HuH-7 (cell line): ENCODE measurements at places on chromosomes 7 and 10.

DNA sequence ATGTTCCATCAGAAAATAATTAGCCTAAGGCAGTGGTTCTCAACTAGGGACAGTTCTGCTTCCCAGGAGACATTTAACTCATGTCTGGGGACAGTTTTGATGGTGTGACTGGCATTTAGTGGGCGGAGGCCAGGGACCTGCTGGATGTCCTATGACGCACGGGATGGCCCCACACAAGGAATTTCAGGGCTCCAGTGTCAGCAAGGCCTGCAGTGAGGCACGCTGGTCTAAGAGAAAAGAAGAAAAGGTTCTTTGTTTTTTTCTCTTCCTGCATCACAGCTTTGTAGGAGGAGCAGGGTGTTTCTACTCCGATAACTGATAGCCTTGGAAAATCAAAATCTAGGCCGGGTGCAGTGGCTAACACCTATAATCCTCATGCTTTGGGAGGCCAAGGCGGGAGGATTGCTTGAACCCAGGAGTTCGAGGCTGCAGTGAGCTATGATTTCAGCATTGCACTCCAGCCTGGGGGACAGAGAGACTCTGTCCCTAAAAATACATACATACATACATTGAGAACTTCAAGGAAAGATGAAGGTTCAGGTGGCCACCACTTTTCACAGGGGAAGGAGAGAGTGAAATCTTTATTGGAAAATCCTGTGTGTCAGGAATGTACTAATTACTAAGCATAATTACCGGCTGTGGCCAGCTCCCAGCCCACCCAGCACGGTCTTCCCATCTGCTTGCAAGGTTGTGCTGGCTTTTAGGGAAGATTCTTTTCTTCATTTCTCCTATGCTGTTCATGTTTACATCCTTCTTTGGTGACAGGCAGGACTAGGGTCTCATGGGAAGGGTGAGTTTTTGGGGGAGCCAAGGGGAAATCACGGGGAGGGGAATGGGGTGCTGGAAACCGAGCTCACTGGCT is 150.4 kb downstream of the ACTR3B start:
- no peak for DNase-seq

DNA sequence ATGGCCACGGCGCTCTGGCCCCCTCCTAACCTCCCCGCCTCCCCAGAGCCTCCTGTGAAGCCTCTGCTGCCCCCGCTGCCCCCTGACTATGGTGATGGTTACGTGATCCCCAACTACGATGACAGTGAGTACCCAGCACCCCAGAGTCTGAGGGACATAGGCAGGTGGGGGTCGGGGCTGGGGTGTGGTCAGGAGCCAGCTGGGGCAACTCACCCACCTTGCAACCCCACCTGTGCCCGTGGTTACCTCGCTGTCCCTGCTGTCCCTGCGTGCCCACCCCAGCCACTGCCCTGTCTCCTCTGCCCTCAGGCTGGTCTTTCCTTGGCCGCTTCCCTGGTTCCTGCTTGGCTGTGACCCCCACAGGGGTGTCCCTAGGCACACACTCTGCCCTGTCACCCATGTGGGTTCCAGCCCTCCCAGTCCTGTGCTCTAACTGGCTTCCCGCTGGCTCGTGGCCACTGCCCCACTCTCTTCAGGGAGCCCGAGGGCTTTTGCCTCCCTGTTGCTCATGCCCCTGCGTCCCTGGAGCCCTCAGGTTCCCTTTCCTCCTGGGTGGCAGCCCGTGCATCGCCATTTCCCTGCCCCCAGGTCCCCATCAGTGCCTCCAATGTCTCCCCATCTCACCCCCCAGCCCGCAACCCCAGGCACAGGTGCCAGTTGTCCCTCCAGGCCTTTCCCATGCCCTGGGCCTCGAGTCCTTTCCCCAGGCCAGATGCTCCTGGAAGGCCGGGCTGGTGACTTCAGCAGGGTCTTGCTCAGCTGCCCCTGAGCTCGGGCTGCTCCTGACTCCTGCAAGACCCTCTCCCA is 4.0 kb downstream of the AEBP1 start:
- DNase-seq, result no peak

DNA sequence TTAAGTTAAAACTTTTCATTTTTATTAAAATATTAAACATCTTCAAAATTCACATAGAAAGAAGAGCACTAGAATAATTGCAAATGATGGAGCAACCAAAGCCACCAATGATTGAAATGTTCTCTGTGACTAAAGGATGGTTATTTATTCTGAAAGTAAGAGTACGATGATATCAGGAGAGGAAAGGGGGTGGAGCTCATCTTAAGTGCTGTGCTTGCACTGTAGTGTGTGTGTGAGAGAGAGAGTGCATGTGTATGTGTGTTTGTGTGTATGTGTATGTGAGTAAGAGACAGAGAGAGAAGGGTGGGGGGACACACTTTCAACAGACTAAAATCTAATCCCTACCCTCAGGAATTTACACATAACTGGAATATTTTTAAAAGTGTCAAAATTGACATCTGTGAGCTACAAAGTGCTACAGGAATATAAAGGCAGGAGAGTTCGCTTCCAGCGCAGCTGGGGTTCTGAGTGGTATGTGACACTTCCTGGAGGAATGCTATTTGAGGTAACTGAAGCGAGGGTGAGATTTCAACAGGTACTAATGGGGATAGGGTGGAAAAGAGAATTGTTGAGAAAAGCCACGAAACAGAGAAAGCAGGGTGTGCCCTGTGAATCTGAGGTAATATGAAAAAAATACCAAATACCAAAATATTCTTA is 57.2 kb upstream of the SMNDC1 start:
- no peak for DNase-seq

DNA sequence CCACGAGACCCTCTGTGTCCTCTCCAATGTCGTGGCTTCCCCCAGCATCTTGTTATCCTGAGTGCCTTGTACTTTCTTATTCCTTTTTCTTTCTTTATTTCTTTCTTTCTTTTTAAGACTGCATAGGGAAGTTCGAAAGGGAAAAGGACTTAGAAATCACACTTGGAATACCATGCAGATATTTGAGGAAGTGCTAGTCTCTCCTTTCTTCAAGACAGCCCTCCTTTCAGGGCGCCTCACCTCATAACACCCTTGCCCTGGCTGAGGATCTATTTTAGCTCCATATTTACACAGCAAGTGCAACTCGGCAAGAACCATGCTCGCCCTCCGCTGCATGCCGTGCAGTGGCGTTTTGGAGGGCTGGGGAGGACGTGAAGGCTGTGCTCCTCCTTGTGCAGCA is 232.3 kb upstream of the GLI3 start:
- no peak for DNase-seq

DNA sequence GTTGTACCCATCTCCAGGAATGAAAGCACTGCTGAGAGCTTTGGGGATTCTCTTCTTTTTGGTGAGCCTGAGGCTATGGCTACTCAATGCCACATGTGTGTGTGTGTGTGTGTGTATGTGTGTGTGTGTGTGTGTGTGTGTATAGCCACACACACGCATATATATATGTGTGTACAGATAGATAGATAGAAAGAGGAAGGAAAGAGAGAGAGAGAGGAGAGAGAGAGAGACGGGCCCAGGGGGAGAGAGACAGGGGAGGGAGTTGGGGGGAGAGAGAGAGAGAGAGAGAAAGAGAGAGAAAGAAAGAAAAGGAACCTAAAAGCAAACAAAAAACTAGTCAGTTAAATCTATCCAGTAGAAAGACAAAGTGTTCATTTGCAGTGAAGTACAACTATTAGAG is 8.3 kb downstream of the SLC13A4 start:
- DNase-seq, result no peak

DNA sequence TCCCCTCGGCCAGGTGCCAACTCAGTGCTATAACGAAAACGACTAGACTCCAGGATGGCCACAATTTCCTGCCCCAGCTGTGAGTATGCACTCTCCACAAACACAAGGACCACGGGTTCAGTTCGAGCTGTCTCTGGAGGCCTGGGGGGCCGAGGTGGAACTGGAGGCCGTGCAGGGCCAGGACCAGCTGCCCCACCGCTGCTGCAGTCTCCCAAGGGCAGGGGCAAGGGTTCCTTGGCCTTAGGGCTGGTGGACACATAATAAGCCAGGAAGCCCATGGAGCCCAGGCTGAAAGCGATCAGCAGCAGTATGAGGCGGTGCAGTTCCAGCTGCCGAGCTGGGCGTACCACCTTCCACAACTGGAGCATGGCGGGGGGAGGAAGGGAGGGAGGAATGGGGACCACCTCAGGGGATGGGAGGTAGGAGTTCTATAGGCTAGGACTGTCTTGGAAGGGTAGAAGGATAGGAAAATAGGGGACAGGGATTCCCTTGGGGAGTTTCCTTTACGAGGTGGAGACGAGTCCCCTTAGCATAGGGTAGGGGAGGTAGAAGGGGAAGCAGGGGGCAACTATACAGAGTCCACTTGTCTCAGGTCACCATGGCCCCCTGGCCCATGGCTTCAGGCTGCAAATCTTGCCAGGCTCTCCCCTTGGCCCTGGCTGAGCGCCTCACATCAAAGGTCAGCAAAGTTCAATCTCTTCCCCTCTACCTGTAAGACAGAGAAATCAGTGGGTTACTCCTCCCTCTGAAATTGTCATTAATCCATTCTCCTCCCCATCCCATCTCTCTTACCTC is 3.2 kb downstream of the NDST2 start:
- DNase-seq, result no peak

DNA sequence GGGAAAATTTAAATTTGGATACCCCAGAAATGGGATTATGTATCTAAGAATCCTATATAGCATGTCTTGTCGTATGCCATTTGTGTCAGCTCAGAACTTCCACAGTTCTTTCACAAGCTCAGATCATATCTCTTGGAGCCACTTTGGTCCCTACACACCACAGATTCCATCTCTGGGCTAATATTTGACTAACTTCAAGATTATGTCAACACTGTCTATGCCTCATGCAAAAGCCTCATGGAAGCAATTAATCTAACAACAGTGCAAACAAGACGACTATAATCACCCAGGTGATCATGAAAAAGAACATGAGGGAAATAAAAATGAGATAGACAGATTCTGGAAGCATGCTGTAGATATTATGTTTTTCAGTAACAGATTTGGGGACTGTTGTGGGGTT is 189.1 kb downstream of the LRRTM3 start:
- DNase-seq, result peak; percentile 26

- no peak for DNase-seq
Measured at GRCh38 chr10:21166557-21167287, 269.6 kb upstream of the NEBL start.

- no peak for DNase-seq
Measured at GRCh38 chr7:71343892-71344291, 211.9 kb downstream of the GALNT17 start.

DNA sequence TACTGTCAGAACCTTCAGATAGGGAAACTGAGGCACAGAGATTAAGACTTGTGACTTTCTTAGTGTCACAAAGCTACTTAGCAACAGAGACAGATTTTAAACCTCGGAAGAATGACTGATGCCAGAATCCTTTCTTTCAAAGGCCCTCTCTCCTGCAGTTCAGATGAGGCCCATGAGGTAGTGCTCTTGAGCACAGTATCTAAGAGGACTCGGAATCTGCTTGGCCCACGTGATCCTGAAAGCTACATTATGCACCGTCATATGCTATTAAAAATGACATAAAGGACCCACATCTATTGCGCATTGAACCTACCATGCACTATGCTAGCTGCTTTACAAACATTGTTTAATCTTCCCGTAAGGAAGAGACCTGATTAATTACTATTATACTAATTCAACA is 355.9 kb downstream of the SFMBT2 start:
- DNase-seq, result peak; percentile 24

DNA sequence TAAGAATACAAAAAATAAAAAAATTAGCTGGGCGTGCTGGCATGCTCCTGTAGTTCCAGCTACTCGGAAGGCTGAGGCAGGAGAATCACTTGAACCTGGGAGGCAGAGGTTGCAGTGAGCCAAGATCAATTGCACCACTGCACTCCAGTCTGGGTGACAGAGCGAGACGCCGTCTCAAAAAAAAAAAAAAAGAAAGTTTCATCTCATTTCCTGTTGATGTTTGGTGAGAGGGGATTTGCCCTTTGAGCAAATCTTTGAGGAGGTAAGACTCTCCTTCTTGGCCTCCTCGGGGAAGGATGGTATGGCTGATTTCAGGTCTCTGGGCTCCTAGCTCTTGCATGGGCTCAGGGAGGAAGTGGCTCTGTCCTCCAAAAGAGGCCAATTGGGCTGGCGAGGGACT is 3.6 kb upstream of the GRID2IP start:
- DNase-seq, result no peak
